DMS79 treated with DMSO at 0.1 percent for 48 hours (cell line): ENCODE measurements at places on chromosomes 4 and X.

DNA sequence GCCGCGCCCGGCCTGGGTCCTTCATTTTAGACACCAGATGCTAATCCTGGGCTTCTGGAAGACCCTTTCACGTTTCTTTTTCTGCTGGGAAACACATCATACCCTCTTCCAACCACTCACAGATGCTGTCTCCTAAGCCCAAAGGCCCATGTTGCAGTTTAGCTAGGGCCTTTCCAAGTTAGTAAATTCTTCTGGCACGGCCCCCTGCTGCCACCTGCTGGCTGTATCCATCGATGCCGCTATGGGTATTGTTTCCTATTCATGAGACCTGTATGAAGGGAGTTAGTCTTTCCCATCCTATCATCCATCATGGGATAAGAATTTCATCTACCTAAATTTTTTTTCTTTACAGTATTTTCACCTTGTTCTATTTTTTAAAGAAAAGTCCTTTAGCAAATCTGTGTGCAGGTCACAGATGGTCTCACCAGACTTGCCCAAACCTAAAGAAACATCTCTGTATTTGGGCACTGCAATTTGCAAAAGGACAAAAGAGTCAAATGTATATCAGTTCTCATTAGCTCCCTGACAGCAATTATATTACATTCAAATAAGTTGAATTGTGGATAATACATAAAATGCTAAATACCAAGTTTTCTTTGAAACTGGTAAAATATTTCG is 37.8 kb upstream of the SLC9A7 start:
- peak; percentile 1 for DNase-seq

- no peak for DNase-seq
Observed at GRCh38 chr4:53427366-53427765, 49.9 kb downstream of the FIP1L1 start.

- DNase-seq = no peak
Observed at GRCh38 chr4:43716721-43717395, 731.8 kb downstream of the KCTD8 start.

DNA sequence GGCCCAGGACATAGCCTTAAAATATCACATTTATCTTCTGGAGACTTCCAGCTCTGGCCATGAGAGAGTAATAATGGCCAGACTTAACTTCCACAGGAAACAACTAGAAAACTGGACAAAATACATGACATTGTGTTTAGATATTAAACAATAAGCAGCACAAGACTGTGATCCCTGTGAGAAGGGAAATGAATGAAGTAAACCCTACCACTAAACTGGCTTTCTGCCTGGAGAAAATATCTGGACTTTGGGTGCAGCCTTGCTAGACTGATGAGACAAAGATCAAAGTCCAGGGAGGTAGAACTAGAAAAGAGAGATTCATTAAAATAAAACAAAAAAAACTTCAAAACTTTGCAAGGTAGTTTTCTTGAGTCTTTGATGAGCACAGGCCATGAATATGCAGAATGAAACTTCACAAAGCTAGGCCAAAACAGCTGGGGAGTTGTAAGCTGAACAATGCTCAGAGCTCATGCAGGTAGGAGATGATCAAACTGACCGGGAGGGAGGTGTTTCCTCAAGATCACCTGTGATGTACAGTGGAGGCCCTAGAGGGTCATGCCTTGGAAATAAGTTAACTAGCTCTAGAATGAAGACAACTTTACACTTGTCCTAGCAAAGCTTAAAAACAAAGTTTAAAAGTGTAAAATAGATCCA is 147.0 kb upstream of the SH3RF1 start:
- no peak for DNase-seq

DNA sequence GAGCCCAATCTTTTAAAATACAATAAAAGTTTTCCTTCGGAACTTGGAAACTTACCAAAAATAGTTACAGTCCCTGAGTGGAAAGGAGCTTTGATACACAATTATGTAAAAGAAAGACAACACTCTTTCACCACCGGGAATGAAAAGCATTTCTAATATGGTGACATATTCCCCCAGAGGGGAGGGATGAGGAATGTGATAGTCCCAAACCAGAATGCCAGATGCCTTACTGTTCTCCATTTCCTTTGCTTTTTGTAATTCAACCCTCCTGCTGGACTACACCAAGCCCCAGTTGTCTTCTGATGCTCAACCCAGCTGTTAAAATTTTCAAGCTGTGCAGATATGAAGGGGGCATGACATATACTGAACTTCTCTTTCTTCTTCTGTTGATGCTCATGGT is 4.1 kb downstream of the PRIMPOL start:
- DNase-seq = no peak

GRCh38 chrX:101550751-101551379 is 518 bp downstream of the ARMCX1 start:
- DNase-seq = peak; percentile 17

DNA sequence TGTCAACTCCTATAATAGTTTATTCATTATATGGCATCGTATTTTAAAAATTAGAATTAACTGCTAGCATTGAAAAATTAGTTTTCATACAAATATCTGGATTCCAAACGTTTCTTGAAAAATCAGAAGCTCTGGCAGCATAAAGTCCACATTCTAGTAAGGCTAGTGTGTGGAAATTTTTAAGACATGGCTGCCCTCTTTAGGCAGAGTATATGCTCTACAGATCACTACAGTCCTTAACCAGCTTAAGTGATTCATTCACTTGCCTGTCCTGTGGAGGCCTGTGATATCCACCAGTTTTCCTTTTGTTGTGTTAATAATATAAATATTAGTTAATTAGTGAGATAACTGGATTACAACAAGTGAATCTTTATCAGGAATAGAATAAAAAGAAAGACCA is 287.2 kb downstream of the OPHN1 start:
- DNase-seq = peak; percentile 6

DNA sequence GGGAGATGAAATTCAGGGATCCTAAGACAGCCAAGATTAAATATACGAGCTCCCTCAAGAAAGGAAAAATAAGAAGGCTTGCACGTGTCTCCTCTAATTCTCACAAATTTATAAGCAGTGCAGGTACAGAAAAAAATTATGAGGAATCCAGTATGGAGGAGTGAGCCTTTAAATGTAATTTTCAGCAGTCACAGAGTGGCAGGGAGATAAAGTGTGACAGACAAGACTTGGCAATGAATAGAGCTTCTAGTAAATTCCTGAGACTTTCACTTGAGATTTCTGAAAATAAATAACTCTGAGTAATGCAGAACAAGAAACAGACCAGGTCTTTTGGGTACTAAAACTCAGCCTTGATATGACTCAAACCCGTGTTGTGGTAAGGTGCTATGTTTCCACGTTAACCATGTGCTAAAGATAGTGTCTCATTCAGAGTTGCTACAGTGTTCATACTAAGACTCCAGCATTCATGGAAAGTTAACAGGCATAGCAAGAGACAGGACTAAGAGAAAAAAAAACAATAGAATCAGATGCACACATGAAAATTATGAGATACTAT is 119.8 kb downstream of the SPOCK3 start:
- no peak for DNase-seq

DNA sequence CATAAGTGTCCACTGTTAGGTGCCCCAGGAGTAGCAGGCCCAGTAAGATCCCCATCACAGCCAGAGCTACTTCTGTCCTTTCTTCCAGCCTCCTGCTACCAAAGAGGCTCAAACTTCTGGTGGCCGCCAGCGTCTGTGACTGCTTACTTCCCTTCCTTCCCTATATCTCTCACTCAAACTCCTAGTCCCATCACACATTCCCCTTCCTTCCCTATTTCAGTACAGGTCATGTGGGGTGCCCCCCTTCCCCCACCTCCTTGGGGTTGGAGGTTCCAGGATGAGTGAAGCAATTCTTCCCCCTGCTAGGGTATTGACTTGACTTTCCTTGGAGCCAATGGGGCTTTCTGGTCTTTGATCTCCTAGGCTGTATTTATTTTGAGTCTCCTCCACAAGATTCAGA is at the start of gene VSIG4:
TSS of gene VSIG4 (minus strand) at position 137 of the 400 bp plus-strand sequence. CDS start at position 55, 82 bp downstream.
- DNase-seq = no peak

- DNase-seq = no peak
Observed at GRCh38 chrX:144730471-144730870, 516.8 kb upstream of the SPANXN1 start.

DNA sequence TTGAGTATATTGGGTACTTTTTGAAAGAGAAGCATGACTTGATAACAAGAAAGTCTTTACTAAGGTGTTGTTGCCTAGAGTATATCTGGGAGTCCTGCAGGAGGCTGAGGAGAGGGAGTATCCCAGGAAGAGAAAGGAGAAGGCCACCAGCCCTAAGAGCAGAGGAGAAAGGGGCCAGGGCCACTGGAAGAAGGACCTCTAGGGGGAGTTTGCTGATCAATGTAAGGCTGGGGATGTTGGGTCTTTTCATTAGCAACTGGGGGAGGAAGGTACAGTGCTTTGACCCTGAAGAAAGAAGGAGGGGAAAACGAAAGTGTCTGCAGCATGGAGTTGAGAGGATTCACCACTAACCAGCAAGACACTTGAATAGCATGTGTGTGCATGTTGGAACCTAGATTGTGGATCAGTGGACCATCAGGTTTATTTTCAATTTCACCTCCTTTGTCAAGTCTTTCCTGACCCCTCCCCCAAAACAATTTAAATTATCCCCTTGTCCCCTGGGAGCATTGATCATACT is 4.5 kb downstream of the SMIM9 start:
- no peak for DNase-seq

DNA sequence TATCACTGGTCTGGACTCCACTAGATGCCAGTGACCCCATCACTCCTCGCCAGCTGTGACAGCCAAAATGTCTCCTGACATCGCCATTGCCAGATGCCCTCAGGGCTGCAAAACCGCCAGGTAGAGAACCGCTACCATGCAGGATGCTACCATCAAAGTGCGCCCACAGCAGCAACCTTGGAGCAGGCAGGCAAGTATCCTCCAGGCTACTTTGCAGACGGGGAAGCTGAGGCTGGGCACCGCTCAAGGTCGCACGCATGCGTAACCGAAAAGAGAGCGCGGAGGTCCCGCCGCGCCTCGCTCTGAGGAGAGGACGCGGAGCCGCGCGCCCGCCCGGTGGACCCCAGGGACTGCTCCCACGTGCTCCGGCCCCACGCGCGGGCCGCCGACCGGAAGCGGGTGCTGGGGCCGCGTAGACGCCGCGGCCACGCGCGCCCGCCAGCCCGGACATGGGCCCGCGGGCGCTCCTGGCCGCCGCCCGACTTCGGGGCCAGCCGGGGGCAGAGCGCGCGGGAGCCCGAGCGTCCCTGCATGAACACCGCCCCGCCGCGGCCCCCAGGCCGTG is at the start of gene STS:
TSS of gene STS (plus strand) at position 300 of the 565 bp plus-strand sequence. CDS start 105,488 bp downstream, outside the sequence.
- DNase-seq = no peak

DNA sequence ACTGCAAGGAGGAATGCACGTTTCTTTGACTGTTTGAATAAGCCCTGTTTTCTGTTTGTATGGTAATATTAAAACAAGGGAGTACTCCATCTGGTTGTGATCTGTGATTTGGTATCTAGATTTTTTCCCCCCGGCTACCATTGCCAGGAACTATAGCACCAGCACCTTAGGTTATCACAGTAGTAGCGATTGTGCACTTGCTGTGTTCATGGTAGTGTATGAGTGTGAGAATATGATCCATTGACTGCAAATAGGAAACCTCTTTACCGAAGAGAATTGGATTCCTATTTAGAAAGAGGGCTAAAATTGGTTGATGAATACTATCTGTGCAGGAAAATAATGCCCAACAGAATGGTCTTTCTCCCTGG is 69.9 kb downstream of the LARP7 start:
- no peak for DNase-seq

DNA sequence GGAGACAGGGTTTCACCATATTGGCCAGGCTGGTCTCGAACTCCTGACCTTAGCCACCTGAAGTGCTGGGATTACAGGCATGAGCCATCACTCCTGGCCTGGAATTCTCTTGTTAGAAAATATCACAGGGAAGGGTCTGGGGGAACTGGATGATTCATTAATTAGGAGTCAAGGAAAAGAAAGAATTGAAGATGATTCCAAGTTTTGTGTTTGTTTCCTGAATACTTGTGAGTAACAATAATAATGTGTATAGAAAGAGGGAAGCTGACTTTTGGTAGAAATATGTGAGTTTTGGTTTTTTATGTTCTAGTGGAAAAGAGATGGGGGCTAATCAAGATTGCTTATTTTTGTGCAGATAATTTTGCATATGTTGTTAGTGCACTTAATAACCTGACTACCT is 77.3 kb upstream of the CLNK start:
- DNase-seq = no peak

- DNase-seq = no peak
Observed at GRCh38 chr4:48898733-48899431, 7.7 kb downstream of the OCIAD2 start.

GRCh38 chrX:133645256-133645655 is 230.0 kb upstream of the GPC4 start:
- no peak for DNase-seq

GRCh38 chr4:112201915-112202505 is 29.6 kb upstream of the AP1AR start:
- no peak for DNase-seq

DNA sequence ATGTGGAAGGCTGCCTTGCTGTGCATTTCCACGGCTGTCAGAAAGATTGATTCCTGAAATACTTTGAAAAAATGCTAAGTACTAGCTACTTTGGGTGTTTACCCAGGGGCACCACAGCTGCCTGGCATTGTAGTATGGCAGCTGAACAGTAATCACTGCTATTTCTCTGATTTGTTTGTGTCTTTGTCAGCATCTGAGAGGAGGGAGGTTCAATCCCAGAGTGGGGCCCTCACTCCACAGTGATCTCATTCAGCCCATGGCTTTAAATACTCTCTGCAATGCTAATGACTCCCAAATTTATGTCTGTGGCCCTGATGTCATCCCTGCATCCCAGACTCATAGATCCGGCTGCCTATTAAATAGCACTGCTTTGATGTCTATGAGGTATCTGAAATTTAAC is 575.3 kb upstream of the MAGEB2 start:
- no peak for DNase-seq

GRCh38 chrX:115571712-115572111 is 10.7 kb downstream of the PLS3 start:
- no peak for DNase-seq

DNA sequence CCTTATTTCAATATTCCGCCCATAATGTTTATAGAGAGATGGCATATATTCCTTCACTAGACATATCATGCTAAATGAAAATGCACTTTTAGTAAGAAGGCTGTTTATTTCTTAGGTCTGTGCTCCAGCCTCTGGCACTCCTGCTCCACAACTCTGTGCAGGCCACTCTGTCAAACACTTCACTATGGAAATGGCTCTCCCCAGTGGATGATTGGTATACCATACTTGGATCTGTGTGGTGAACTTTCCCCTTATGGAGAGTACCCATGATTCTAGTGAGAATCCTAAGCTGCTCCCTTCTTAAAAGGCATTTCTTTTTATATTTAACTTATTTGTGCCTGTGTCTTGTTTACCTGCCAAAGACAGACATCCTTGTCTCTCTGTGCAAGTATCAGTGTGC is 480.1 kb upstream of the GALNT7 start:
- no peak for DNase-seq

DNA sequence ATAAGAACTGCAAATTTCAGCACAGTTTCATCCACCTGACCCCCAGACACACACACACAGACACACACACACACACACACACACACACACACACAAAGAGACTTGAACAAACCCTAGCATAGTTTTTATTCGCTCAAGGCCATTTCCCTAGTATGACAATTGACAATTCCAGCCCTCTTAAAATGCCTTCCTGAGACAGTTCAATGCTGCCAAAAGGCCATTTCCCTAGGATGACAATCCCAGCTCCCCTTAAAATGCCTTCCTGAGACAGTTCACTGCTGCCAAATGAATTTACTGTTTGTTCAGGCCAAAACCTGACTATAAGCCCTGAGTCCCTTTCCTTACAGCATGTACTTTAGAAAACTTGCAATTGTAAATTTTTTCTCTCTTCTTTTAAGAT is 259.5 kb upstream of the SLC7A11 start:
- no peak for DNase-seq
